ENCODE measurements at places on chromosomes 4 and X.

- no peak for DNase-seq
These were observed 436 bp downstream of the MAGEB10 start for GRCh38 chrX:27808226-27808625.

GRCh38 chr4:108624263-108625056 lies 4.1 kb downstream of the RPL34 start:
- DNase-seq: no peak

DNA sequence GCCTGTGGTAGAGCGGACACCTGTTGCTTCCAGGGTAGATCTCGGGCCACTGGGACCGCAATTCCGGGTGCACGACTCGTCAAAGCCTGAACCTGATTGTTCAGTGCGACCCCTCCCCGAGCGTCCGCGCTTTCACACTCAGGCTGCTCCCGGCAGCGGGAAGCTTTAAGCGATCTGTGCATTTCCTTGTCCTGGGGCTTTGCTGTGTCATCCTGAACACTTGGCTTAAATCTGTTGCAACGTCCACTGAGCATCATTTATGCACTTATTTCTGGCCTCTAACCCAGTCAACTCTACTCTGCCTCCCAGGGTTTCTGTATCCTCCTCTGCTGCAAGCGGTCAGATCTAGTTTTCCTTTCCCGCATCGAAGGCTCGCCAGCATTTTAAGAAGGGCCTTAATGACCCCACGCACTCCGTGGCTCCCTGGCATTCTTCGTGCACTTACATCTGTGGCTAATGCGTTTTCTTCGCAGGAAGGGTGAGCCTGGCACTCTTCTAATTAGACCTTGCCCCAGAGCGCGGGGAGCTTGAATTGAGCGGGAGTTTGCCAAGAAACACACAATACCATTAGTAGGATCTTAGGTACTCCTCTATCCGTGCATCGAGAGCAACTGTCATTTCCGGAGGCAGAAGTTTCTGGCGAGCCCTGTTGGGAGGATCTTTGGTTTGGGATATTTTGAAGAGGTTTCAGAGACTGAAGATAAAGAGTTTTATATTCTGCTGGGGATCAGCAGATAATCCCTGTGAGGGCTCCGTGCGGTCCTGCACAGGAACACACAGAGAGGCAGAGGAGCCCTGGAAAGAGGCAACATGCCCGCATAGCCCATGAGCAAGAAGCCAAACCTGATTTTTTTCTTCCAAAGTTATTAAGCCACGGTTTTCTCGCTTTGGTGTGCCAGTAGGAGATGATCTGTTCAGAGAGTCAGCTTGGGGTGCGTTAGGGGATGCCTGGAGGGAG lies 654 bp upstream of the DDIT4L start:
- DNase-seq: peak; percentile 61

DNA sequence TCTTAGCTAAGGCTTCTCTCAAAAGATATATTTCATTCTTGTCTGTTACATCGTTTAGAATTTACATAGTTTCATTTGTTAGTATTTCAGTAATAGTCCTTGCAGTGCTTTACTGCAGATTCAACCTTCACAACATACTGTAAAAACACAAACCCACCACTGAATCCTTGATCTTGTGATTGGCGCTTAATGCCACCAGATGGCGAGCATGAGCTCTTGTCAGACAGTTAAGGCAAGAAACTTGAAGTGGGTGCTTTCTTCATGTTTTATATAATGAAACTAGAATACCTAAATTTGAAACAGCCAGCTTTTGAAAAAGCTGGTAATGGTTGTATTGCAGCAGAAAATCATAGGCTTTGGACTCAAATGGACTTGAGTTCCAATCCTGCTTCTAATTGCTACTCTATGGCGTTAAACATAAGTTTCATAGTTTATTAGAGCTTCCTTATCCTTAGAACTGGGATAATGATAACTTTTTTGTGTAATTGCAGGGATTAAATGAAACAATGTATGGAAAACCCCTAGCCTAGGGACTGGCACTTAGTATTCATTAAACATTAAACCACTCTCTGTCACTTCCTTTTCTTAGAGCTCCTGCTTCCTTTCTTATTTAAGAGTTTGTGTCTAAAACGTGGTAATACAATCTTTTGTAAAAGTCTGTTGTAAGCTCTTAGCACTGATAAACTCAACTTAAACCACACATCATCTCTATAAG lies 95.1 kb downstream of the USP9X start:
- no peak for DNase-seq

DNA sequence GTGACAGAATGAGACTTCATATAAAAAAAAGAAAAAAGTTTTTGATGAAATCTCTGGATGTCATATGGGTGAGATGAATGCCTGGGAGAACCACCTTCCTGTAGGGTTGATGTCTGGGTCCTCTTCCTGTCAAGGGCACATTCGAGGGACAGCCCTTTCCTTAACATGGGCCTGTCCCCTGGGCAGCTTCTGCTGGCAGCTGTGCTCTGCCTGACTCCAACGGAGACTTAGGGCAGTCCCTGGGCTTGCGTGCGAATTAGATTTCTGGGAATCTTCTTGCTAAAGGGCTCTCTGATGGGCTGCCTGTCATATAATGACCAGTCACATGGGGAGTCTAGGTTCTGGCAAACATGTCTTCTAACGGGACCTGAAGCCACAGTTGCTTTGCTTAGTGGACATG lies 40.7 kb downstream of the TNIP2 start:
- DNase-seq: no peak

- DNase-seq: no peak
These were observed 119.9 kb upstream of the AGA start for GRCh38 chr4:177562163-177562562.

DNA sequence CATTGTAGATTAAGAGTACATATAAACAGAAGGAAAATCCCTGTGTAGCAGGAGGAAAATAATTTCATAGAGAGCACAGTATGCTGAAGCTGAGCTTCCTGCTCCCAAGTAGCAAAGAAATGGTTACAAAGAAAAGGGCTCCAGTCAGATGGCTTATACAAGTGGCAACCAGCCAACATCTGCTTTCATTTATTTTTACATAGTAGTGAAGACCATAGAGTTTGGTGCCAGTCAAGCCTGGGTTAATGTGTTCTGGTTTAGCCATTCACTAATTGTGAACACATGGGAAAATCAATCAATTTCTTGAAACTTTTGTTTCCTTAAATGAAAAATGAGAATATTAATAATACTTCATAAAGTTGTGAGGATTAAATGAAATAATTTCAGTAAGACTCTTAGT lies 111.3 kb upstream of the ELOVL6 start:
- no peak for DNase-seq

- no peak for DNase-seq
These were observed 671.3 kb upstream of the GALNT7 start for GRCh38 chr4:172497321-172497720.

- DNase-seq: no peak
These were observed 1.6 kb downstream of the KDR start for GRCh38 chr4:55123791-55124190.

GRCh38 chrX:37802028-37802427 lies 22.2 kb downstream of the CYBB start:
- no peak for DNase-seq

DNA sequence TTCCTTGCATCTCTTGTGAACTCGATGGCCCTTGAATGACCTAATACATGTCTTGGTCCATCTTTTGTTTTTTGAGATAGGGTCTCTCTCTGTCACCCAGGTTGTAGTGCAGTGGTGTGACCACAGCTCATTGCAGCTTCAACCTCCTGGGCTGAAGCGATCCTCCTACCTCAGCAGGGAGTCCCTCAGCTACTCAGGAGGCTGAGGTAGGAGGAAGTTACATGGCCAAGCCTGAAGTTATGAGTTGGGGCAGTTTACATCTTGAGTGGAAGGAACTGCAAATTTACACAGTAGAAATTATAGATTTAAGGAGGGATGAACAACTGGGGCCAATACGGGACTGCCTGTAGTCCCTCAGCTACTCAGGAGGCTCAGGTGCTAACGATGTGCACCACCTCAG lies 97.2 kb upstream of the METTL14 start:
- DNase-seq: no peak

DNA sequence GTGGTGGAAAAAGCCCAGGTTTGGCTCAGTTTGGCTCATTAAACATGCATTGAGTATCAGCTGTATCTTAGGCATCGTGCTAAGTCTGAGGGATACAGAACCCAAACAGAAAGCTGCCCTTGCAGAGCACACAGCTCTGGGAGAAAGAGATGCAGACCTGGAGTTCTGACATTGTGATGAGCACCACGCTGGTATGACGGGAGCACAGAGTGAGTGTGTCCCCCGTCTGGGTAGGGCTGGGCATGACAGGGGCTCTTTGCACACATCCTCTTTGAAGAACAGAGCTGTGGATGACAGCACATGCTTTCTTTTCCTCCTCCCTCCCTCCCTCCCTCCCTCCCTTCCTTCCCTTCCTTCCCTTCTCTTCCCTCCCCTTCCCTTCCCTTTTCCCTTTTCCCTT lies 52.2 kb downstream of the CLCN4 start:
- no peak for DNase-seq

Data from H1 (cell line).